GM19239 (cell line): ENCODE measurements at places on chromosomes 11 and 22.
A peak's percentile ranks its signal among the peaks of the same experiment; 100 is the strongest.

DNA sequence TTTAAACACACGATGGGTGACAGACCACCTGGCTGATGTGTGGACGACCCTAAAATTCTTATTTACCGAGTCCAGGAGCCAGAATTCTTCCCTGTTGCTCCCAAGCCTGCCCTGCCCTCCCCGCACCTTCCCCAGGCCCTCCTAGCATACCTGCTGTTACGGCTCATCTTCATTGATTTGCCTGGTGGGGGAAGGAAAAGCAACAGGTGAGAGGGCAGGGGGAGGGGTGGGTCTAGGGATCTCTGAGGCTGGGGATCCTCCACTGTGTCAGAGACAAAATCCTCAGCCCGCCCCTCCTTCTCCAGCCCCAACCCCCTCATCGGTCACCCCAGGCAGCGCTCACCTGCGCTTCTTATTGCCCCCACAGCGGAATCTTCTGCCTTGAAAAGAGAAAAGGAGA is 4.0 kb downstream of the FXYD2 start:
- DNase-seq, result no peak

DNA sequence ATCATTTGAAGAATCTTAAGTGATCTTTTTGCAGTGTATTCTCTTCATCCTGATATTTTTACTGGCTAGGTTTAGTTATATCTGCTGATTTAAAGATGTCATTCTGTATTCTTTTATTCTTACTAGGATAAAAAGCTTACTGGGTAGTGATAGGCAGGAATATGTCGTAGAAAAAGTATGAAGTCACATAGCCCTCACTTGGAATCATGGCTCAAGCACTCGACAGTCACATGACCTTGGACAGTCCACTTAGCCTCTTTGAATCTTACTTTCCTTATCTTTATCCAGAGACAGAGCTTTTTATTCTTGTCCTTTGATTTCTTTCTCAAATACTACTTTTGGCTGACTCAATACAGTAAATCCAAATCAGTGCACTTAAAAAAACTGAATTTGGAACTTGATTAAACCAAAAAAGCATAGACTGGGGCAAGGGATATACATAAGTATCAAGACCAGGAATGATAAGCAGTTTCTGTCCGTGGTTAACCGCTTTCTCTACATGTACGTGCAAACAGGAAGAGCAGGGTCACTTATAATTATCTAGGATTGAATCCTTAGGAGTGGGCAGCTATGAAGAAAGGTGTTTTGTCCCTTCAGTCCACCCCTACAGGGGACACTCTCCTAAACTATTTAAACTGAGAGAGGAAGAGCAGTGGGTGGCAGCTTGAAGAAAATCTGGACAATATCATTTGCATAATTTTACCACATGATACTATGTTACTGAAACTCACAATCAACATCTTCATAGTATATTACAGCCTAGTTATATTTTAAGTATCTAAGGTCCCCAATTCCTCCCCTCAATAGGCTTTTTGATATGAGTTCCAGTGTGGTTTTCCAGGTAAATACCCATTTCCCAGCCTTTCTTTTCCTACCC is 8.0 kb downstream of the MMP7 start:
- DNase-seq, result no peak

GRCh38 chr22:48827904-48828555 is 999.6 kb downstream of the BRD1 start:
- no peak for DNase-seq

GRCh38 chr11:17563231-17563646 is 16.2 kb downstream of the OTOG start:
- no peak for DNase-seq

GRCh38 chr22:28574159-28574788 is 105.4 kb downstream of the TTC28 start:
- no peak for DNase-seq

DNA sequence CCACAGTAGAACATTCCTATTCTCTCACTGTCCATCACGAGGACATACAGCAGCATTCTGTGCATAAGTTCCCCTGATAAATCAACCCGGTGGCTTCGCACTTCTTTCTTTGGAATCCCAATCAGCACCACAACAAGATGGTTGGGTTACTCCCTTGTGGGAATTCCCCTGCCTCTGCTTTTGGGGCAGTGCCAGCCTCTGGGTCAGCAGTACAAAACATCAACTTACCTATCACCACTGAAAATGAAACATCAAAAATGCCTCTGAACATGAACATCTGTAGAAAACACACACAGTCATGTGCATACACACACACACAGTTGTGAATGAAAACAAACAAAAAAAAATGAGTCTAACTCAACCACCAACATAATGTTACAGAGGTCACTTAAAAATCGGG is 79.3 kb downstream of the KCNA4 start:
- DNase-seq, result no peak

GRCh38 chr11:107792049-107792443 is 66.5 kb downstream of the SLC35F2 start:
- DNase-seq, result no peak

DNA sequence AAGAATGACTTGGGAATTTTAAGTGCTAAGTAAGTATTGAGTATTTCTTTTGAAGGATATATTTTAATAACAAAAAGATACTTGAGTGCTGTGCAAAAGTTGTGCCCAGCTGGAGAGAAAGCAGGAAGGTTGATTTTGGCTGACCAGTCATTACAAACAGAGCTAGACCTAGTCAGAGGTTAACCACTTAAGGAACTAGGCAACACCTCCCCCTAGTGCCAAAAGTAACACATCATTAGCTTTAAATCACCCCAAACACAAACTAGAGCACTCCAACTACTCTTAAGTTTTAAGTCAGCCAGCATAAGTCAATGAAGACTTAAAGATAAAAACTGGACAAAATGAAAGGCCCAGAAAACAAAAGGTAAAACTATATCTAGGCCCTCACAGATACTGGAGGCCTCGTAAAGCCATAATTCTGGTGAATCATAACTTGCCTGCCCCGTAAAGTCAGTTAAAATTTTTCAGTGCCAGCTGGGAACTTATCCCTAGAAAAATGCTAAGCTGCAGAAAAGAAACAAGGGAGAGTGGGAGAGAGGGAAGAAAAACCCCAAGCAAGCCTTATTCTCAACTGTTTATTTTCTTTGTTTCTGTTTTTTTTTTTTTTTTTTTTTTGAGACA is 4.6 kb downstream of the TMEM9B start:
- DNase-seq, result peak; percentile 68

DNA sequence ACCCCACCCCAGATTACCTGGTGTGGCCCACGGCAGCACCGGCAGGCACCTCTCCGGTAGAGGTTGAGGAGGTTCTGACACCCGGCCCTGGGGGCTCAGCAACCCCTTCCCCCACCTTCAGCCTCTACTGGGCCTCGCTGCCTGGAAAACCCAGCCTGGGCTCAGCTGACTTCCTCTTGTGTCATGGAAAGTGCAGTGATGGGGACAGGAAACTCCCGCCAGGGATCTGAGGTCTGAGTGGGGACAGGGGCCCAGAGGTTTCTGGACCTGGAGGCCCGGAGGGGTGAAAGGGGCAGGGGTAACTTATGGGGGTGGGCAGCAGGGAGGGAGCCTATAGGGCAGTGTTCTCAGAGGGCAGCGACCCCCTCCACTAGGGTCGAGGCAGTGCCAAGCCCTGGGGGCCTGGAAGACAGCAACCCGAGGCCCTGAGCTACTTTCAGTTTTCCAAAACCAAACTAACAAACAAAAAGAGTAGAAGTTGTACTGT is 10.0 kb upstream of the CD5 start:
- DNase-seq, result peak; percentile 40

DNA sequence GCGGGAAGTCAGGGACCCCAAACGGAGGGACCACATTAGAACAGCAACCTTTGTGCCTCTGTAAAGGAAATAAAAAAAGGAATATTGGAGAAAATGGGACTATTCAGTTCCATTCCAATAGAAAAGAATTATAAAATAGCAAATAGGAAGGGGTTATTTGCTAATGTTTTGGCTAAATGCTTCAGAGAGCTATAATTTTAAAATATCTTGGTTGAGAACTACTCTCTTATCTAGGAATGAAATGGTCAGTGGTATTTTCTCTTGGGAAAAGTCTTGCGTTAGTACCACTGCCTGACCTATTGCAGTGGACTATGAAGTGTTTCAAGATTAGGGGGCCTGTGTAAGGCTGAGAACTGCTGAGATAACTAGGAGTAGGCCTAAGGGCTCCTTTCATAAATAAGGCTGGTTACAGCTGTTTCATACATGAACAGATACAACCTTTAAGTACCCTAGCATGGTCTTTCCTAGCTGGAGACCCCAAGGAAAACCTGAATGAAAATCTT is 6.9 kb upstream of the WEE1 start:
- DNase-seq, result no peak

- peak; percentile 23 for DNase-seq
These were observed 212.4 kb upstream of the SESN3 start for GRCh38 chr11:95443386-95443785.

- no peak for DNase-seq
These were observed 328.3 kb downstream of the FAT3 start for GRCh38 chr11:92552942-92553341.

- no peak for DNase-seq
These were observed 45.3 kb upstream of the WNT11 start for GRCh38 chr11:76251576-76251975.

DNA sequence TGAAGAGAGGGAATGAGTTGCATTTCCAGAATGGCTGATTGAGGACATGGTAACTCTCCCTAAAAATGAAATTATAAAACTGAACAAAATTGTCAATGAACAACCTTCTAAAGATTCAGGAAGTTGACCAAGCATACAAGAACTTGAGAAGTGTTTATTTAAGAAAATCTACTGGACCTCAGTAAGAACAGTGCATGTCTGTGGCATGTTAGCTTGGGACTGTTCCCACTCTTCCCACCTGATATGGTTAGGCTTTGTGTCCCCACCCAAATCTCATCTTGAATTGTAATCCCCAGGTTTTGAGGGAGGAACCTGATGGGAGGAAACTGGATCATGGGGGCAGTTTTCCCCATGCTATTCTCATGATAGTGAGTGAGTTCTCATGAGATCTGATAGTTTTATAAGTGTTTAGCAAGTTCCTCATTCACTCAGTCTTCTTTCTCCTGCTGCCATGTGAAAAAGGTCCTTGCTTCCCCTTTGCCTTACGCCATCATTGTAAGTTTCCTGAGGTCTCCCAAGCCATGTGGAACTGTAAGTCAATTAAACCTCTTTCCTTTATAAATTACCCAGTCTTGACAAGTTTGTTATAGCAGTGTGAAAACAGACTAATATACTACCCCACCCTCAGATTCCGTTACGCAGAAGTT is 15.4 kb downstream of the MS4A13 start:
- no peak for DNase-seq
